ENCODE measurements at places on chromosomes 13 and 19.

DNA sequence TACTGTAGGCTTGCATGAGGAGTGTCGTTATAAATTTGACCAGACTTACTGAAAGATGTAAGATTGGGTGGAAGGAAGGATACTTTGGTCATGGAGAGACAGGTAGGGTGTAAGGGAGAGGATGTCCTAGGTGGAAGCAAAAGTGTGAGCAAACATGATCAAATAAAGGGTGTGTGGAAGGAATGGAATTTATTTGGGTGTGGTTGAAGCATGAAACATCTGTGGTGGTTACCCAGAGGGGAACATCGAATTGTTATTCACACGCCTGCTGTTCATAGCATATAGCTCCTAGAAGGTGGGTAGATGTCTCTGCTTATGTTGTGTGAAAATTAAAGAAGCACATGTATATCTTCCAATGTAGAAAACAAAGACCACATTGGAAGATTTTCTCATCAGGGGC is 157.7 kb downstream of the ATP8A2 start:
- DNase-seq, result no peak

DNA sequence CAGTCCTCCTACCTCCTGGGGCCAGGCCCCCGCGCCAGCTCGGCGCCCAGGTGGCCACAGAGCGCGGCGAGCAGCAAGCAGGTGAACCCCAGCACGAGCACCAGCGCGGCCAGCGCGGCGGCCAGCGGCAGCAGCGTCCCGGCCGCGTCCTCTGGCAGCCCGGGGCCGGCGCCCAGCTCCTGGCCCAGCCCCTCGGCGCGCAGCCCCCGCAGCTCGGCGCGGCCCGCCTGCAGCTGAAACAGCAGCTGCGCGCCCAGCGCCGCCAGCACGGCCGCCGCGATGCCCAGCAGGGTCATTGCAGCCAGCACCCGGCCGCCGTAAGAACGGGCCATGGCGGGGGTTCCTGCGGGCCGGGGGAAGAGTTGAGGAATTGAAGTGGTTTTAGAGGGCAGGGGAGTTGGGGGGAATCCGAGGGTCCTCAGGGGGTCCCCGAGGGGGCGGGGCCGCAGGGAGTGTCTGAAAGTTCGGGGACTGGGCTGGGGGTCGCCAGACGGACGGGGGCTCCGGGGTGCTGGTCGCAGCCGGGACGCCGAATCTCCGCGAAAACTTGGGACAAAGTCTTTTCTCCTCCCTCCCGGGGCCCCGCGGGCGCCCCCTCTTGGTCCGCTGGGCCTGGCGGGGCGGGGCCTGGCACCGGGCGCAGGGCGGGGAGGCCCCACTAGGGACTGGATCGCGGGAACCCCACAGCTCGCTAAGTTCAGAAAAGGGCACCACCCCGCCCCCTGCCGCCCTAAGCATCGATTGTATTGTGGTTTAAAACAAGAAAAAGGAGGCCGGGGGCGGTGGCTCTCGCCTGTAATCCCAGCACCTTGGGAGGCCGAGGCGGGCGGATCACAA is at the start of gene TMEM221:
TMEM221 (minus strand) TSS at position 538 of the 837 bp plus-strand sequence; CDS start at position 332, 206 bp downstream.
- DNase-seq, result peak; percentile 50

- peak; percentile 72 for DNase-seq
These were observed 25.8 kb downstream of the LACC1 start for GRCh38 chr13:43905435-43906031.

DNA sequence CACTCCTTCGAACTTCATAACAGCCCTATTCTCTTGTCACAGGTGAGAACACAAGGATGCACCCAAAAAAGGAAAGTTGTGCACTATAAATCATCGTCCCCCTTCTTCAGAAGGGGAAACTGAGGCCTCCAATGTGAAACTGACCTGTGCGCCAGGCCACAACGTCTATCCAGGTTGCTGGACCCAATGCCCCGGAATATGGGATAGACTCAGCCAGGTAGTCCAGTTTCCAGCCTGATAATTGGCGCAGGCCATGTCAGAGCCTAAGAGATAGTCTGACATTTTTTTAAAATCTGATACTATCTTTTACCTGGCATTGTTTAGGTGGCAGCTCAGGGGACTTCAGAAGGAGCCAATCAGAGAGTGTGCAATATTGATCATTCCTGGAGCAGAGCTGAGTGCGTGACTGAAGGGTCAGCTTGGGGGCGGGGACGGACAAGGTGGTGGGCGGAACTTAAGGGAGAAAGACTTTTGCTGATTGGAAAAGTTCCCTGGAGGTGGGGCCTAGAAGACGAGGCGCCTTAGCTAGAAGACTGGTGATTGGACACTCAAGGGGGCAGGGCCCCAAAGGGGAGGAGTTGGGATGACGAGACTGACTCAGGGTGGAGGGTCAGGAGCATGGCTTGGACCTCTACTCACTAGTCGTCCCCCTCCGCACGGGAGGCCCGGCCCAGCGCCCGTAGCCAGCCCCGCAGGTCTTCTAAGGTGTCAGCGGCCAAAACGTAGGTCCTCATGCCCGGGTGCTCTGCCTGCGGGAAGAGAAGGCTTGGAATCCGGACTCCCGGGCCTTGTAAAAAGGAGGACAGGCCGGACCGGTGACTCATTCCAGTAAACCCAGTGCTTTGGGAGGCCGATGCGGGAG is 8.5 kb downstream of the PLEKHA4 start:
- no peak for DNase-seq

- no peak for DNase-seq
These were observed 4.2 kb downstream of the ANO8 start for GRCh38 chr19:17330262-17331044.

GRCh38 chr19:11534948-11535347 is 3.7 kb upstream of the CNN1 start:
- DNase-seq, result no peak

DNA sequence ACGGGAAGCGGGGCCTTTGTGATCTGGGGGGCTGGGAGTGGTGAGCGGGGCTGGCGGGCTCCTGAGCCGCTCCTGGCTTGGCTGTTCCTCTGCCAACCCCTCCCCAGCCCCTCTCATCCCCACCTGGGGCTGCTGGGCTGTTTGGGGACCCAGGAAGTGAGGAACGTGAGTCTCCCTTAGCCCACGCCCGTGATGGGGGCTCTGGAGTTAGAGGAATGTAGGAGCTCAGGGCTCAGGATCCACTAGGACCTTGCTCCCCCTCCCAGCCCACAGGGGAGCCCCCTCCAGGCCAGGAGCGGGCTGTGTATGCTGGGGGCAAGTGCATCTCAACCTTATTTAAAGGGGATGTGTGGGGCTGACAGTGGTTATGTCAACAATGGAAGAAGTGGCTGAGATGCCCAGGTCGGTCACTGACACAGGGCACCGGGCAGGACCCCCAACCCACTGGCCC is 134.1 kb downstream of the URI1 start:
- no peak for DNase-seq

DNA sequence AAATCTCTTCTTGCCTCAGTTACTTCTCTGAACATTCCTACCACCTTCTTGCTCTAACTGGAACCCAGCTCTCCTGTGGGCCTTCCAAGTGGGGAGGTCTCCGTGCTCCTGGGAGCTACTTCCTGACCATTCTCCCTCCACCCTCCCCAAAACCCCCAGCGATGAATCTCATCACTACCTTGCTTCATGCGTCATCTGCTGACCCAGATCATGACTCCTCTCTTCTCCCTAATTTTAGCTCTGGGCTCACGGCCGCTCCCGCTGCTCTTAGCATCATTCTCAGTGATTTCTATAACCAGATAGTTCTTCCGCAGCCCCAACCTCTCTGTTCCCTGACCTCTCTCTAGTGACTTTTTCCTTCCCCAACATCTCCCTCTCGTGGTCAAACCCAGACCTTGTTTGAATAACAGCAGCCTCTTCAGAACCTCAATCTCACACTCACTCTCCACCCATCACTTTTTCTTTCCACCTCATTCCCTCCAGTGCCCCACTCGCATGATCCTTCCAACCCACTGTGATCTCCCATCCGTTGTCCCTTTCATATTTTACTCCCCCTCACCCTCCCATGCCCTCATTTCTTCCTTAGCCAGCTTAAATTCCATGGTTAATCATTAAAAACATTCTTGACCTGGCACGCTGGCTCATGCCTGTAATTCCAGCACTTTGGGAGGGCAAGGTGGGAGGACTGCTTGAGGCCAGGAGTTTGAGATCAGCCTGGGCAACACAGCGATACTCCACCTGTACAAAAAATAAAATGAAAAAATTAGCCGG is 21.8 kb downstream of the MRPS12 start:
- peak; percentile 43 for DNase-seq

GRCh38 chr19:30084390-30084819 is 142.4 kb downstream of the URI1 start:
- DNase-seq, result no peak

- no peak for DNase-seq
These were observed 11.0 kb upstream of the CA11 start for GRCh38 chr19:48656840-48657474.

GRCh38 chr19:28960986-28961705 is 251.8 kb downstream of the UQCRFS1 start:
- DNase-seq, result no peak

DNA sequence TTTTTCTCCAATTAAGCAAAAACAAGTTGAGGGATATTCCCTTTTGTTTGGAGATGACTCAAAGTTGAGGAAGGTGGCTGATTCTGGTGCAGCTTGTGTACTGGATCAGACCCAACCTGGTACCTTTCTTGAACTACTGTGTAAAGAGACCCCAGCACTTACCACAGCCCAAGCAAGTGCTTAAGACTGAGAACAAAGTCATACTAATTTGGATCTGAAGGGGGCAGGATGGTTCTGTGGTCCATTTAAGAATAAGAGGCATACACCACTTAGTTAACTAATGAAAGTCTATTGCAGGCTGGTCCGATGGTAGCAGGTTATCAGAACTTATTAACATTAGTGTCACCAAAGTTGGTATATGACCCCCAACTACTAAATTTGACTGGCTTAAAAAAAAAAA is 6.3 kb downstream of the THSD1 start:
- DNase-seq, result no peak

- no peak for DNase-seq
These were observed 290.4 kb downstream of the SLITRK6 start for GRCh38 chr13:85508683-85509329.

DNA sequence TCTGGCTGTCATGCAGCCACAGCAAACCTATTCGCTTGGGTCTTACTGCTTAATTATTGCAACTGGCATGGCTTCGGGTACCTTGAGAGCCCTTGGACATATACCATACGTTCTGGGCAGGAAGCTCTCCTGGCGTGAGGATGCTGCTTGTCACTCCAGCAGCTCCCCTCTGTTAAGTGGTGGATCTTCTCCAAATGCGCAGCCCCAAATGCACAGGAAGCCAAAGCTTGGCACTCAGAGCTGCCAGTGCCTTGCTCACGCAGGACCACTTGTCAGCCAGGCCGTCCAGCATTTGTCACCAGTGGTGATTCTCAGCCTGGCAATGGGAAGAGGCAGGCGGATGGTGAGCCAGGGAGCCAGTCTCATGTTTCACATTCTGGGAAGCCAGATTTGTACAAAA is 158.6 kb downstream of the KATNAL1 start:
- no peak for DNase-seq

DNA sequence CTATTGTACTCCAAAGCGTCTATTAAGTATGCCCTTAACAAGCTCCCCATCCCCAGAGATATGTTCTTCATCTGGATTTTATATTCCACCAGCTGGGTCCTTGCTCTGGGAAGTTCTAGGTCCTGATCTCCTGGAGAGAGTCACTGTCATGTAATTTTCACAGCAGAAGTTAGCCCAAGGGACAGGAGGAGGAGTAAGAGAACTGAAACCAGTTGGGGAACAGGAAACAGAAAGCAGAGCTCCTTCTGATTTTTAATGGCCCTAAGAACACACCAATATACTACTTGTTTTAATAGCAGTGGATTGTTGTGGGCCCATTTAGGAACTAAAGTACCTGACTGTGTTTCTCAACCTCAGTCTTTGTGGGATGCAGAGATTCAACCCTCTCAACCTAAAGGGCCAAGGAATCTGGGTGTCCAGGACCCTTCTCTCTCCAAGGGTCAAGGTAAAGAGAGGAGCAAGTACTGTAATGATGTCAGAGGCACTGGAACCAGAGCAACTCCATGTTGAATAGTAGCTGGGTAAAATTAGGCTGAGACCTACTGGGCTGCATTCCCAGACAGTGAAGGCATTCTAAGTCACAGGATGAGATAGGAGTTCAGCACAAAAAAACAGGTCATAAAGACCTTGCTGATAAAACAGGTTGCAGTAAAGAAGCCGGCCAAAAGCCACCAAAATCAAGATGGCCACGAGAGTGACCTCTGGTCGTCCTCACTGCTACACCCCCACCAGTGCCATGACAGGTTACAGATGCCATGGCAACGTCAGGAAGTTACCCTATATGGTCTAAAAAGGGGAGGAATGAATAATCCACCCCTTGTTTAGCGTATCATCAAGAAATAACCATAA is 8.1 kb upstream of the FPR3 start:
- DNase-seq, result no peak

DNA sequence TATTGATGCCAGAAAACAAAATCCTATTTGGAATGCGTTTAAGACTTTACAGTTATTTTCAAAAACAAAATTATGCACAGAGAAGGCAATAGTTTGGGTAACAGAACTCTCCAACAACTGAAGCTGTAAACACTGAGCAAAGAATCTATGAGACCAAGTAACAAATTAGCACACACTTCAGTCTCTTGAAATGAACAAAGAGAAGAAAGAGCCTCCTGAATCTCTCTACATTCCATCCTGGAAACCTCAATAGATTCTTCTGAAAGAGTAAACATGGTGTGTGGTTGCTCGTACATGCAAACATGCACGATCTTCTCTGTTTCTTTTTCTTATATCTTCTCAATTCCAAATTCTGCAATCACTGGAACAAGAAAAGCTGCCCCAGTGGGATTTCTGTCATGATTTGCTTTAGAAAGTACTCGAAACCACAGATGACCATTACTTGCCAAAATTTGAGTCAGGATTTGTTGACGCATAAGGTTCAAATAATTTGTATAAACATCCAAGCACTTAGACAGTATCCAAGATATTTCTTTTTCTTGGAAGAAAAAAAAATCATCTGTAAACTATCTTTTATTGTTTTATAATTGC is 137.9 kb upstream of the DACH1 start:
- DNase-seq, result no peak

DNA sequence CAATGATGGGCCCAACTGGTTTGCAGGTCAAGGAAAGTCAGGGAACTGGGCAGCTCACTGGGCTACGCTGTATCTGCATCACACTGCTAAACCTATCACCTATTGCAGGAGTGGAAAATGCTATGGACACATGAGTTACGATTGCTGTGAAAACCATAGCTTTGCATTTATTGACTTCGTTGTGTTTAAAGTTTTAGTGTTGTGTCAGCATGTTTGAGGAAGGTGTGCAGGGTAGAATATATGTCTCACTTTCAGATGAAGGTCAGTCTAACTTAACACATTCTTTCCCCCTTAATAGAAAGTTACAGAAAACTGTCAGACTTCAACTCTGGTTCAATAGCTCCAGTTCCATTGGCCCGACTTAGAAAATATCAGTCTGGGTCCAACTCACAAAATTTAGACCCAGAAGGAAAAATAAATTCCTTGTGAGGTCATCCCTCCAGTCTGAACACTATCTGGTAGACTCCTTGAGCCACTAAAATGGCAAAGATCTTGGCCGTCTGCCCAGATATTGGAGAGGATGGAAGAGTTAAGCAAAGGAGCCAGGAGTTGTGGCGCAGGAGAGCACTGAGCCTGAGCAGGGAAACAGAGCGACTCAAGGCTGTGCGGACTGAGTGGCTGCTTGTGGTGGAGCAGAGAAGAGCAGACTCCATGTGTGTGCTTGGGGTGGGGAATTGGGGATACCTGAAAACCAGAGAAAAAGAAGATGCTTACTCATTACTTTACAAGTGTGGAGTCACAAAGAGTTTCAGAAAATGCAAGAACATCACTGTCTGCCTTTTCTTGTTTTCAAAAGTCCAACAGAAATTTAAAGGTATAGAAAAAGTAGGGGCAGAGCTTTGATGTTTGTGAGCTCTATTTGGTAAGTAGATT is 518.5 kb downstream of the FGF9 start:
- no peak for DNase-seq

- DNase-seq, result no peak
These were observed 4.4 kb upstream of the COMP start for GRCh38 chr19:18795540-18795939.

- no peak for DNase-seq
These were observed 14.0 kb downstream of the GPR183 start for GRCh38 chr13:99293178-99293577.

All from CD4-positive, alpha-beta T cell treated with Interleukin-2 at 100 ng/mL for 4 hours (primary cell).